NCI-H510A (cell line): ENCODE measurements at places on chromosomes 11 and 22.

DNA sequence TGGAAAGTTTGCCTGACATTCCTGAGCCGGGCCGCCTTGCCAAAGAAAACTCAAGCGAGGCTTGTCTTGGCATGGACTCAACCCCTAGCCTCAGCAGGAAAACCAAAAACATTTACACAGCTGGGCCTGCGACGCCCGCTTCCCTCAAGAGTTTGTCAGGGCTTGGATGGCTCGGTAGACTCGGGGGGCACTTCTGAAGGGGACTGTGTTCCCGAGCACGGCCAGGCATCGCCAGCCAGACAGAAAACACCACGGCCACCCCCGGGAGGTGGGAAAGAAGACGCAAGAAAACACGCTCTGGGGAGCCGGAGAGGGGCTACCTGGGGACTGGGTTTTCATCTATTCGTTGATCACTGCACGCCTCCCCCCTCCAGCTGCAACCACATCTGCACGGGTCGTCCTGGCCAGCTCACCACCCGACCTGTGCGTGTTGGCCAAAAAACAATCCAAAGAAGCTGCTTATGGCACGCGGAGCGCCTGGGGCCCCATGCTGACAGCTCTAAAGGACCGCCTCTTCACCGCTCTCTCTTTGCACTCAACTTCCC lies 380.7 kb downstream of the MN1 start:
- no peak for DNase-seq

GRCh38 chr11:30585125-30585891 lies 845 bp downstream of the MPPED2 start:
- DNase-seq, result no peak

- DNase-seq, result peak; percentile 68
These were observed 1.4 kb downstream of the PNPLA2 start for GRCh38 chr11:819943-820649.

DNA sequence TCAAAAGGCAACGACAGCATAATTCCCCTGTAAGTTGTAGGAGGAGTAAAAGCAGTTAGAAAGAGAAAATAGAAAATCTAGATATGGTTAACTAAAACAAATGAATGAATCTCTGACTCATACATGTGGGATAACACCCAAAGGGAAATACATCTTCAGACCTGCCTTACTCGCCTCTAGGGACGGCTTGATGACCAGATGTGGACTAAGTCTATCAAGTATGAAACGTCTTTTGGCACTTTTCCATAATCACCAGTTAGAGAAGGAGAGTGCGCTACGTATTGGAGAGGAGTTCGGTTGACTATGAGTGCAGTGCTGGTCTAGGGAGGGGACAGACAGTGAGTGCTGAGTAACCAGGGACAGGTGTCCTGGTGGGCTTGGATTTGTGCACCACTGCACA lies 459.9 kb downstream of the OPCML start:
- DNase-seq, result no peak

DNA sequence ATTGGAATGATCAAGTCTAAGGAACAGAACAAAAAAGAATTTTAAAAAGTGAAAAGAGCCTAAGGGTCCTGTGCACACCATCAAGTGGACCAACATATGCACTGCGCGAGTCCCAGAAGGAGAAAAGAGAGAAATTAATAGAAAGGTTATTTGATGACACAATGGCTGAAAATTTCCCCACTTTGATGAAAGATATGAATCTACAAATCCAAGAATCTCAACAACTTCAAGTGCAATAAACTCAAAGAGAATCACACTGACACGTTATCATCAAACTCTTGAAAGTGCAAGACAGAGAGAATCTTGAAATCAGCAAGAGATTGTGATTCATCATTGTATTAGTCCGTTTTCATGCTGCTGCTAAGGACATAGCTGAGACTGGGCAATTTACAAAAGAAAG lies 230.8 kb downstream of the ADAMTS15 start:
- no peak for DNase-seq

- no peak for DNase-seq
These were observed 129.9 kb downstream of the KCNC1 start for GRCh38 chr11:17864478-17864941.
